ENCODE measurements at places on chromosomes 2 and 18.

DNA sequence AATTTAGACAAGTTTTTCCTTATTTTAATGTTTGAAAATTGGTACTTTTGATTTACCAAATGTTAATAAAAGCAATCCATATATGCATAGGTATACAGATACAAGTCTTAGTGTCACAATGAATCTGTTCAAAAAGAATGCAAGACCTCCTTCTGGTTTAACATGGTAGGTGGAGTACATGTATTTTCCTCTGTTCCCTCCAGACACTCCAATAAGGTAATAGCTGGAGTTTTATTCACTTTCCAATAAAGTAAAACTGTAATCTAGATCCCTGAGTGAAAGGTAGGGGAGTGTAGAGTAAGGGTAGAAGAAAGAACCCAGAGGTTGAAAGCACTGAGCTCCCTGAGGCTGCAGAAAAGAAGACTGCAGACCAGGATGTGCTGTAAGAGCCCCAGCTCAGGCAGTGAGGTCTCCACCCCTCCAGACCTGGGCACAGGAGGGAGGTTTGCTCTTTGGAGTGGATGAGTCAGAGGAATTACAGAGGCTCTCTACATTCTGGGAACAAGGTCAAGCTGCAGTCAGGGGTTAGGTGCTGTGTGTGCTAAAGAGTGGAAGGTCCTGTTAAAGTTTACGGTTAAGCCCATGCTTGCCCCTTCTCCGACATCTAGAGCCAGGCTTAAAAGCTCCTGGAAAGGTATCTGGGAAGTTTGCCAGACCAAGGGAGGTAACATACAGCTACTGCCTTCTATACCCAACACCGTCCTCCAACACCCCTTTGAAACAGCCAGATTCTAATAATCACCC, 27.6 kb upstream of the STAT1 start:
- DNase-seq: peak; percentile 56

GRCh38 chr2:223114170-223114569, 62.2 kb downstream of the KCNE4 start:
- DNase-seq: peak; percentile 88

- no peak for DNase-seq
Observed at GRCh38 chr2:8457092-8457481, 224.8 kb upstream of the ID2 start.

GRCh38 chr2:203718087-203718486, 11.6 kb downstream of the CD28 start:
- no peak for DNase-seq

GRCh38 chr2:71694501-71695234, 241.3 kb downstream of the DYSF start:
- DNase-seq: no peak

- DNase-seq: no peak
Observed at GRCh38 chr2:6429210-6429986, 436.3 kb downstream of the CMPK2 start.

- peak; percentile 20 for DNase-seq
Observed at GRCh38 chr2:71129114-71129901, 721 bp downstream of the MCEE start.

- DNase-seq: peak; percentile 98
Observed at GRCh38 chr2:199303728-199304177, 154.0 kb downstream of the SATB2 start.

DNA sequence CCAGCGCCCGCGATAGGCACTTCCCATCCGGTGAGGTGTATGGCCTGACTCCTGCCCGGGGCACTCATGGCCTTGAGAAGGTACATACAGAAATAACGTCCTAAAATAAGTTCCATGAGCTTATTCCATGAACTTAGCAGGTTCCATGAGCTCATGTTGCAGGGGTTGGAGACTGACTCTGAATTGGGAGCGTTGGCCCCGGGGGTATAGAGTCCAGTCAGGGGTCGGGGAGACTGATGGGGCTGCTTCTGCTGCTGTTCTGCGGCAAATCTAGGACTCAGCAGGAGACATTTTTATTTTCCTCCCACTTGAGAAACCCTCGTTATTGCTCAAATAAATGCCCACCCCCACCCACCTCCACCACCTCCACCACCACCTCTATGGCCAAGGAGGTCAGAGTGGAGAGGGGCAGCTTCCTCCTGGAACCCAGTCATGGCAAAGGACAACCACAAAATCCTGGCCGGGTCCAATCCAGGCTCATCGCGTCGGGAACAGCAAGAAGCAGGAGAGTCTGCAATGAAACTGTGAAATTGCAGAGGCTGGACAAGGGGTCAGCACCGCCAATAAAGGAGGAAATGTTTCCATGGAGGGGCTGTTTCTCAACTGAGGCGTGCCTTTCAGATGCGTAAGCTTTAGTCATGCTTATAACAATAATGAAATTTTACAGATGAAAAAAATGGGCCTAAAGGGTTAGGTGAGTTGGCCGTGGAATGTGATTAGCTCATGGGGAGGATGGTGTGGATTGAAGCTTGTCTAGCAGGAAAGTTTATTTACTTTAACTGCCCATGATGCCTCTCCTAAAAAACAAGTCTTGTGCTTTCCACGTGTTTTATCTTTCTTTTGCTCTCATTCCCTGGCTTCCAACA, 136.6 kb upstream of the ALKAL2 start:
- no peak for DNase-seq

DNA sequence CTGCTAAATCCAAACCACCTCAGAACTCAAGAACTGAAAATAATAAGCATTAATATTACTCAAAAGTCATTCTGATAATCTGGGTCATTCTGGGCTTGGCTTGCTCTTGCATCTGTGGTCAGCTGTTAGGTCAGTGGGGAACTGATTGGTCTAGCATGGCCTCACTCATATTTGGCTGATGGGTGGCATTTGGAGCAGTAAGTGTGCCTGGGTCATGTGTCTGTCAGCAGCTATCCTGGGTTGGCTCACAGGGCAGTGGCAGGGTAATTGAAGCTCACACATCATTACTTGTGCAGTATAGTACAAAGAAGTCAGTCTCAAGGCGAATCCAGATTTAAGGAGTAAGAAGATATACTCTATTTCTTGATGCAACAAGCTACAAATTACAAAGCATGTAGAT, 9.6 kb downstream of the RPL37A start:
- DNase-seq: no peak

- DNase-seq: no peak
Observed at GRCh38 chr2:55365303-55365702, 54.4 kb downstream of the CCDC88A start.

DNA sequence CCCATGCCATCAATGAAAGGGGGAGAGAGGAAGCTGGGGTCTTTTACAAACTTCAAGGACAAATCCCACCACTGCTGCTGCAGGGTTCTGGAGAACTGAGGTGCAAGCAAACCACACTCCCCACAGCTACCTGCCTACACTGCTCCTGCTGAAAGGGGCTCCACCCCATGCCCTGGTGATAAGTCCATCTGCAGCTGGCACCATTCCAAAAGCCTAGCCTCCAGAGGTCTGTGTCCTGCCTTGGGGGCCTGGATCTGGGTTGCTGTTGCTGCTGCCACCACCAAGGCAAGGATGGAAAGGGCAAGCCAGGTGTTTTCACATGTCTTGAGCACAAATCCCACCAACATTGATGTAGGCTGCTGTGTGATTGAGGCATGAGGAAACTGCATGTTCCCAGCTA, 97.4 kb upstream of the UBE2E3 start:
- DNase-seq: no peak

DNA sequence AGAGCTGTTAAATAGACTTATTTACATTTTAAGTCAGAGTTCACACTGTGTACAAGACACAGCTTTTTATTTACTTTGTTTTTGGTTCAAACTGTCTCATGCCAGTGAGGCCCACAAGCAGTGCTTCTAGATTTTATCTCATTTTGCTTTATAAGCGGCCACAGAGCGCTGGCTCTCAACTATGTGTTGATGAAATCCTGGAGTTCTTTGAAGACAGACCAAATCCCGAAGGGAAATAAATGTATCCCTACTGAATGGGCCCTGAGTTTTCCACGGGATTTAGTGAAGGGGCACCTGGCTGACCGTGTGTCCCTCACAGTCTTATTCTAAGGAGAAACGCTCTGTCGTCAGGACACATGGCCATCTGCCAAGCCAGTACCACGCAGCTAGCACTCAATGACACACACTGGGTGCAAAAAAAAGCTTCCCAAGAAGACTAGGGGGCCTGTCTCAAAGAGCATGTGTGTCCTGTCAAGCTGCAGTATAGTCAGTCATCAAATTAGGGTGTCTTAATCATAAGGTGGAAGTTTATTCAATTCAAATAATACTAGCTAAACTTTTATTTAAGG, 23.4 kb downstream of the LYPD1 start:
- DNase-seq: no peak
